ENCODE measurements at places on chromosomes 11 and 22.

DNA sequence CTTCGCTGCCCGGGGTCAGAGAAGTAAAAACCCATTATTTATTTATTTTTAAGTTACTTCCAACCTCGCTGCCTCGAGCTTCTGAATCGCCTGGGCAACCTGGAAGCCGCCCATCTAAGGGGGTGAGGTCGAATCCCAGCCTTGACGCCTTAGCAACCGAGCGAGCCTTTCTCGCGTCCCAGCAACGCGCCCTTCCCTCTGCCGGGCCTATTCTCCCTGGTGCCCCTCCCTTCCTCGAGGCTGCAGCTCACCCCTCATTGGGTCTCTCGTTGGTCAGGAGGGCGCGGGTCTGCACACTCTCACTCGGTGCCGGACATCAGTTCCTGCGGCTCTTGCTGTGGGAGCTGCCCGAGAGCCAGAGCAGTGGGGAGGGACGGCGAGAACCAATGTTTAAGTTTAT, at the start of gene CCDC81:
Gene CCDC81 (plus strand): TSS at position 302 of the 400 bp plus-strand sequence. CDS start 277 bp downstream, outside the sequence.
- DNase-seq: peak; percentile 33

- no peak for DNase-seq
These were observed 17.0 kb downstream of the KCNE3 start for GRCh38 chr11:74450318-74450717.

DNA sequence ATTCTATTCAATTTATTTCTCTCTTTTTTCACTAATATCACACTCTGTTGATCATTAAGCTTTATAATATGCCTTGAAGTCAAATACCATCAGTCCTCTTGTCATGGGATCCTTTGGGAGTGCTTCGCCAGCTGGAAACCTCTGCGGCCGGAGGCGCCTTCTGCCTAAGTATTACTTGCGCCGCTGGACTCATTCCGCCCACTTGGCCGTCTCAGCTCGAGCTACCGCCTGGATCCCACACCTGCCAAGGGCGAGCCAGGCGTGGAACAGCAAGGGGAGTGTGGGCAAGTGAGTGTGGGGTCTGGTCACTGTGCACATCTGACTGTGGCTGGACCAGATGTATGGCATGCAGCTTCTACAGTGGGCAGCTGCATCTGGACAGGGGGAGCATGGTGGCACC, 9.1 kb upstream of the MAP6 start:
- no peak for DNase-seq

DNA sequence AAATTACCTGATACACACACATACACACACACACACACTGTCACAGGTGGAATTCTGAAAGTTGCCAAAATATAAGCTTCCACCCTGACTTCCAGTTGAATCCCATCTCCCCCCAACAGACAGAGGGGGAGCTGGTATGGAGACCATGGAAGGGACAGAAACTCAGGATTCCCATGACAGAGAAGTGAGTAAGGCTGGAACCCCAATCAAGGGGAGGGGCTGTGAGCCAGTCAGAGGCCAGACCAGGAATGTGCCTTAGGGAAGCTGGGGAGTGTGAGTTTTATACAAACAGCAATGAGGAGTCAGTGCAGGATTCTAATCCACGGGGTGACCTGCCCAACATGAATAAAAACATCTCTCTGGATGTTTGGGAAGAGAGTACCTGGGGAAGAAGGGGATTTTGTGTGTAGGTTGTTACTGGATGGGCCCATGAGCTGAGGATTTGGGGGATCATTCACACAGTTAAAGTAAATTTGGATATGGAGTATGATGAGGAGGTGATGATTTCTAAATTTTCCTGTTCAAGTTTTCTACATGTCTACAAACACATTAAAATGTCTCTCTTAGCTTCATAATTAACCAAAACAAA, 38.7 kb upstream of the TOP3B start:
- DNase-seq: no peak

DNA sequence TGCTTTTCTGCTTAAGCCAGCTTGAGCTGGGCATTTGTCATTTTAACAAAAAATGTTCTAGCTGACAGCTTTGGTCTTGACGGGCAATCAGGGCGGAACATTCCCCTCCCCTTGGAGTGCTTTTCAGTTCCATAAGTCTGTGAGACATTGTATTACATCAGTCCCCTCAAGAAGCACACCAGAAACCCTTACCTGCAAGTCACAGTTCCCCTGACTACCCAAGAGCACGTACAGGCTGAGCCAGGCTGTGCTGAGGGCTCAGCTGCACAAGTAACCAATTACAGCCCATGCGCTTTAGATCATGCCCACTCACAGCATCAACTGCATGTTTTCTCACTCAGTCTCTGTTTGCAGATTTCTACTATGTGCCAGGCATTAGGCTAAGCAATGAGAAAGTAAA, 19.1 kb downstream of the HIRA start:
- no peak for DNase-seq

GRCh38 chr11:77072851-77073327, 6.1 kb downstream of the CAPN5 start:
- no peak for DNase-seq

GRCh38 chr11:131691181-131692041, 321.0 kb downstream of the NTM start:
- peak; percentile 62 for DNase-seq

- DNase-seq: no peak
These were observed 525.1 kb downstream of the TBC1D22A start for GRCh38 chr22:47287516-47287915.

DNA sequence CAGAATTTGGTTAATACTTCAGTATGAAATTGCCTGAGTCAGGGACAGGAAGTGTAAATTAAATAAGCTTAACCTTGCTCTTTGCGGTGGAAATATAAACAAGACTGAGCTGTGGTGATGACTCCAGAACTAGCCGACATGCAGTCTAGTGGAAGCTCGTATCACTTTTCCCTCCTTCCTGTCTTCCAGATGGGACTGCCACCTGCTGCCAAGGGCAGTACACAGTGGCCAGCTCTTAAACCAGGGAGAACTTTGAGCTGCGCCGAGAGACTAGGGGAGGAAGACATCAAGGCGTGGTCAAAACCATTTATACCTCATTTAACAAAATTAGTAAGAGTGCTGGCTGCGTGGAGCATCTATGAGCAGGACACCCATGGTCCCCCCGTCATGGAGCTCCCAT, 31.3 kb upstream of the CTTN start:
- DNase-seq: no peak

DNA sequence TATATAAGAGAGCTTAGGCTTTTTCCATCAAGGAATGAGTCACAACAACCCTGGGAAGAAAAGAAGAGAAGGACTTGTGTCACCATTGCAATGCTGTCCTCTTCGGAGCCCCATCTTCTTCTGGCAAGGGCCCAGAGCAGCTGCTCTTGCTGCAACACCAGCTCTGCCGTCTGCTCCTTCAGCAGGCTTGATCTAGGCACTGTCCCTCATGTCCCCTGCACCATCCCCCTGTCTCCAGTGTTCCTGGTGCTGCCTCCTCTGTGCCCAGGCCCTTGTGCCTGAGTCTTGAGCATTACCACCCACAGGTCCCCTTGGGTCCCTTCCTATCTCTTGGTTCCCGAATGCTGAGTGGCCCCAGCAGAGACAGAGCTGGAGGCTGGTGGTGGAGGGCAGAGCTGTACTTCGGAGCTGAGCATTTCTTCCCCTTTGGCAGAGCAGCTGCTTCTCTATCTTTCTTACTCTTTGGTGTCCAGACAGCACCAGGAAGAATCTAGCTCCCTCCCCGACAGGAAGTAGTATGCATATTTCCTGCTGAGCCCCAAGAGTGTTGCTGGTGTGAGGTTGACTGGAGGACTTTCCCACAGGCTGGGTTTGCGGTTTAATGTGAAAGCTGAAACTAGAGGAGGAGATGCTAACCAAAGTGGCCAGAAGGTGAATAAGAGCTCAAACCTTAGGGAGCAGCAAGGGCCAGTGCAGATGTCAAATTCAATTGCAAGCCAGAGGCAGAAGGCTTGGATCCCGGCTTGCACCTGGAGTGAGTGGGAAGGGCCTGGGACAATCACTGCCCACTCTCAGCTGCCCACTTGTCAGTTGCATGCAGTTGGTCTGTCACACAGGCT, 27.8 kb downstream of the WEE1 start:
- DNase-seq: no peak

DNA sequence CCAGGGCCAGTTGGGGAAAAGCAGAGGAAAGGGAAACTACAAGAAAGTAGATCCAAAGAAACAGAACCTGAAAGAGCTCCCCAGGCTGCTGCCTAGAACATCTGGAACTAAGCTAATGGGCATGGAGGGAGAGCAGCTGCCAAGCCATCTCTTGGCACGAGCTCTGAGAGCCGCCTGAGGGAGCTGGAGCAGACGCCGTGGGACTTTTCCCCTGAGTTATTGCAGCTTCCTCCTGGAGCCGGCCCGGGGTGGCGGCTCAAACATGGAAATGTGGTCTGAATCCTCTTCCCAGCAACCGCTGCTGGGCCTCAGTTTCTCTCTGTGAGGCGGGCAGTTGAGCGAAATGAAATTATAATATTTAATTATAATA, 41.8 kb downstream of the LIF start:
- no peak for DNase-seq

DNA sequence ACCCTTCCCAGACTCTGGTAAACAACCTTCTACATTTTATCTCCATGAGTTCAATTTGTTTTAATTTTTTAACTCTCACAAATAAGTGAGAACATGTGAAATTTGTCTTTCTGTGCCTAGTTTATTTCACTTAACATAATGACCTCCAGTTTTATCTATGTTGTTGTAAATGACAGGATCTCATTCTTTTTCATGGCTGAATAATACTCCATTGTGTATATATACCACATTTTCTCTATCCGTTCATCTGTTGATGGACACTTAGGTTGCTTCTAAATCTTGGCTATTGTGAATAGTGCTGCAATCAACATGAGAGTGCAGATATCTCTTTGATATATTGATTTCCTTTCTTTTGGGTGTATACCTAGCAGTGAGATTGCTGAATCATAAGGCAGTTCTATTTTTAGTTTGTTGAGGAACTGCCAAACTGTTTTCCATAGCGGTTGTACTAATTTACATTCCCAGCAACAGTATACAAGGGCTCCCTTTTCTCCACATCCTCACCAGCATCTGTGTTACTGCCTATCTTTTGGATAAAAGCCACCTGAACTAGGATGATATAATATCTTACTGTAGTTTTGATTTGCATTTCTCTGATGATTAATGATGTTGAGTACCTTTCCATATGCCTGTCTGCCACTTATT, 93.9 kb downstream of the ATG16L2 start:
- no peak for DNase-seq

GRCh38 chr11:16326679-16327297, 29.6 kb downstream of the SOX6 start:
- DNase-seq: no peak

GRCh38 chr11:95616256-95616804, 173.3 kb downstream of the FAM76B start:
- no peak for DNase-seq

DNA sequence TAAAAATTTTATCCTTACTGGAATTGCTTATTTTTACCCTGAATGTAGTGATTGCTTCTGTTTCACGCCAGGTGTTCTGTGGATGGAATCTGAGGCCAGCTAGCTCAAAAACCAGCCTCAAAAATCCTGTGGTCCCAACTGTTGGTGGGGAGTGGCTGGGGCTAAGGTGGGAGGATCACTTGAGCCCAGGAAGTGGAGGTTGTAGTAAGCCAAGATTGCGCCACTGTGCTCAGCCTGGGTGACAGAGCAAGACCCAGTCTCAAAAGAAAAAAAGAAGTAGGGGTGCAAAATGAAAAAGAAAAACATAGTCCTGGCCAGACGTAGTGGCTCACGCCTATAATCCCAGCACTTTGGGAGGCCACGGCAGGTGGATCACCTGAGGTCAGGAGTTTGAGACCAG, 27.0 kb upstream of the SLC5A1 start:
- DNase-seq: no peak

GRCh38 chr11:3894128-3894731, 38.8 kb downstream of the STIM1 start:
- DNase-seq: no peak

- no peak for DNase-seq
These were observed 26.0 kb downstream of the ZNRF3 start for GRCh38 chr22:28909375-28909774.

DNA sequence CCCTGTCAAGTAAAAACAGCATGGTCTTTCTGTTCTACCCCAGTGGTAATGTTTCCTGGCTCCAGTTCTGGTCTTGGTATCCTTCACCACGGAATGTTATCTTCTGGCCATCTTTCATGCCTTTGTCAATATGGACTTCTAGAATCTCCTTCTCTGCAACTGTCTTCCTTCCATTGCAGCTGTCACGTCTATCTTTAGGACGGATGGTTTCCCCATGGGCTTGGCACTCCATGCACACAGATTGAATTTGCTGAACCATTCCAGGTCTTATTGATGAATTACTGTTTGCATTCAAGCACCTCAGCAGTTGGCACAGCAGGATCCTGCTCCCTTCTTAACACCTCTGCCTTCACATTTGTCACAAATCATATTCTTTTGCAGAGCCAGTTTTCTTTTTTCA, 44.9 kb upstream of the SLC25A18 start:
- DNase-seq: no peak

DNA sequence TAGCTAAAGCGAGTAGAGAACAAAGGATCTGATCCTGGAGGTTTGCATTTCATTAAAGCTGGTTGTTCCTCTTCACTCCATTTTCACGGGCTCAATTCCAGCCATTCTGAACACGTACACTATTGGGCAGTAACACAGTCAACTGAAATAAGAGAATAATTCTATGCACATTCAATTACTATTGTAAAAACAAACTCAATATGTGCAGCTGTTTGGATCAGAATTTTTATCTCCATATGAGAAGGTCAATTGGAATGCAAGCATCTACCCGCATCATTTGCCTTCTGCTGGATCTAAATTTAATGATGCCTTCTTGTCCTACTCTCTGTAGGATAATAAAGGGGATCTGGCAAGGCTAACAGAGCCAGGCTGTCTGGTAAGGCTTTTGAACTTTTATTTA, 562.8 kb upstream of the CCDC179 start:
- no peak for DNase-seq

DNA sequence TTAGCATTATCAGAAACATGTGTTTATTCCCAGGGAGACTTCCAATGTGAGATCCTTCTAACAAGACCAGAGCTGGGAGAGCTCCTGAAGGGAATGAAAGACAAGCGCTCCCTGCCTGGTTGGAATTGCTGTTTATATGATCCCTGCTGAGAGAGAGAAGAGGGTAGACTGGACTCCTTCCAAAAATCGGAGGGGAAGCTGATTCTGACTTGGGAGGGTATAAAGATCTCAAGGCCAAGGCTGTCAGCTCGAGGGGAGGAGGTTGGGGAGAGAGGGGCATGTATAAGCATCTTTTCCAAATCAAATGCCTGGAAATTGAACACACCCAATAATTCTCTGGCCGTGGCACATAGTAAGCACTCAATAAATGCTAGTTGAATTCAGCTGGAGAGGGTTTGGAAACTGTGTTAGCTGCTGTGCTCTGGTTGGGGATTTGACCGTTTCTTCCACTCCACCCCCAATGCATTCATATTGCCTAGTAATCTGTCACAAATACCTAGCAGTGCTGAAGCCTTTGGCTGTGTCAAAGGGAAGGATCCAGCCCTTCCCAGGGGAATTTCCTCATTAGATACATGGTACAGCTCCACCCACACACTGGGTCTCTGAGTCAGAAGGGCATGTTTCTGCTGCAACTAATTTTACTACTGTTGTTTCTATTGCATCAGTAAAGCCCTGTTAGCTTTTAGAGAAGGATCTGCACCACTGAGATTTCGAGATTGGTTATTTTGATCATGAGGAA, 61.5 kb downstream of the CACNG2 start:
- no peak for DNase-seq
